Cardiac muscle cell (in vitro differentiated cells and primary cell): ENCODE measurements at places on chromosomes 3 and 15.
A peak's percentile ranks its signal among the peaks of the same experiment; 100 is the strongest.

DNA sequence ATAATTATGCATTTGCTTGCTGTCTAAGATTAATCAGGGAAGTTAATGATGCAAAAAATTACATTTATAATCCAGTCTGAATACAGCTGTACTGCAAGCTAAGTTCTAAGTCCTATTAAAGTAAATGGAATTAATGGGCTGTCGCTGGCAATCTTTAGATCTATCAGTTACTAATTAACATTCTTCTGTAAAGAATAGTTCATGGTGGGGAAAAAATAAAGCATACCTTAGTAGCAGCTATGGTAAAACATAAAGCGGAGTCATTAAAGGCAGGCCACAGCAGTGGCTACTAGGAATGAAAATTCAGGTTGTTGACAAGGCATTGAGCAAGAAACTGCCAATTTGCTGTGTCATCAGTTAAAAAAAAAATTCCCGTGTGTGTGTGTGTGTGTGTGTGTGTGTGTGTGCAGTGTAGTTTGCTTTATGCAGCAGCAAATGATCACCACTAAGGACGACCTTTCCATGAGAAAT, 129.8 kb downstream of the ZNF385D start:
- DNase-seq: peak; percentile 56

- no peak for DNase-seq
Measured at GRCh38 chr15:63396152-63396928, 14.7 kb upstream of the CA12 start.

DNA sequence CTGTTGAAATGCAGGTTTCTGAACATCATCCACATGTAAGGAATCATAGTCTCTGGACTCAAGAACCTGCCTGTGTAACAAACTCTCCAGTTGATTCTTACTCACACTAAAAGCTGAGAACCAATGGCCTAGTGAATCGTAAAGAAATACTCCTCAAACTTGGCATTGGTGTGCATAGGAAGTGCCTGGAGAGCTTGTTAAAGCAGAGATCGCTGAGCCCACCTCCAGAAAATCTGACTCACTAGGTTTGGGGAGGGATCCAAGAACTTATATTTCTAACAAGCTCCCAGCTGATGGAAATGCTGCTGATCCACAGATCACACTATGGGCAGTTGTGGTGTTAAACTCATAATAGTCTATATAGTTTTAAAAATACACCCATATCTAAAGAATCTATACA, 55.8 kb upstream of the LMCD1 start:
- DNase-seq: no peak

GRCh38 chr15:91679447-91679846, 174.1 kb upstream of the SLCO3A1 start:
- DNase-seq: no peak

- DNase-seq: no peak
Measured at GRCh38 chr15:80697075-80697685, 2.1 kb downstream of the ABHD17C start.

- DNase-seq: no peak
Measured at GRCh38 chr3:54432975-54433374, 310.6 kb downstream of the CACNA2D3 start.

DNA sequence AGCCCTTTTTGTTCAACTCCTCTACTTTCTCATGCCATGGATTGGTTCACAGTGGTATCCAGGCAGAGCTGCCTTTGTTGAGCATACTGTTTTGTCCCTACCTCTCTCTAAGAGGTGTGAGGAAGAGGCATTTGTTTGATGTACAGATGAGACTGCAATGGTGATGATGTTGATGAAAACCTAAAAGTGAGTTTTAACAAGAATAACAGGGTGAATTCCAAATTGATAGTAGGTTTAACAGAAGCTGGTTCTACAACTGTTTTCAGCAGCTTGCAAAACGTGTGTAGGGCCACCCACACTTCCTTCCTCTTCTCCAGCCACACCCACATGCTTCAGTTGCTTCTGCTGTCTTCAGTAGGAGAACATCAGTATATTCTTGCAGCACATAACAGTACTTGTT, 10.2 kb downstream of the SNRK start:
- no peak for DNase-seq

- no peak for DNase-seq
Measured at GRCh38 chr15:60932051-60932915, 296.8 kb downstream of the RORA start.

GRCh38 chr3:194399874-194400411, 877 bp upstream of the GP5 start:
- DNase-seq: no peak

- no peak for DNase-seq
Measured at GRCh38 chr15:63792584-63792983, 41.2 kb downstream of the HERC1 start.

DNA sequence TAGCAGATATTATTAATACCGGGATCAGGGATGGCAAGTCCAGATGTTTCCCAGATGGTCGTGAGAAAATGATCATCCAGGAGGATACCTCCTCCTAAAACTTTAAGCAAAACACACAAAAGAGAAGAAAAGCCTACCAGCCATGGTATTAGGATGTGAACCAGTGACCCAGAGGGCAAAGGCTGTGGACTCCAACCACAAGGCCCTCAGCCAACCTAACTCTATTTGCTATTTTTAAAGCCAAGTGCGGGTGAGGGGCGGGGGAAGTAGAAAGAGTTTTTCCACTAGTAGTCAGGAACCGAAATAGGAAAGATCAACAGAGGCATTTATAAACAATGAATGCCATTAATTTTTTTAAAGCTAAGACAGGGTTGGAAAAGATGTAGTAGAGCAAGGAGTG, 77.4 kb downstream of the STAC start:
- DNase-seq: no peak

- DNase-seq: no peak
Measured at GRCh38 chr3:110393941-110394340, 677.7 kb upstream of the NECTIN3 start.

DNA sequence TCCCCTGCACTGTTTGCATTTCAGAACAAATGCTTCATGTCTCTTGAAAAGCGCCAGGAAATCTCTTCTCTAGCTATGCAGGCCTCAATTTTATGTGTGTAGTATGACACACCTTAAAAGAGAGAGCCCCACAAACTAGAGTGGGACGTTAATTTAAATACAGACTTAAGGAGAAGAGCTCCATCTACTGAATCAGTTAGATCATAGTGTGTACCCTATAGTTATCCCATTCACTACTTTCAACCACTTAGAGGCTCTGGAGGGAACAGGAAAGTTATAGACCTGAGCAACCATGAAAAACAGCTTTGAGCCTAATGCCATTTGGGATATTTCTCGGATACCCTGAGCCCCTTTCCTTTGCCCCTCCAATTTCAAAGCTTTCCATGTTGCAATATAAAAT, 153.7 kb downstream of the TIGIT start:
- DNase-seq: no peak
